ENCODE measurements at places on chromosomes 6 and 20.
A peak's percentile ranks its signal among the peaks of the same experiment; 100 is the strongest.

DNA sequence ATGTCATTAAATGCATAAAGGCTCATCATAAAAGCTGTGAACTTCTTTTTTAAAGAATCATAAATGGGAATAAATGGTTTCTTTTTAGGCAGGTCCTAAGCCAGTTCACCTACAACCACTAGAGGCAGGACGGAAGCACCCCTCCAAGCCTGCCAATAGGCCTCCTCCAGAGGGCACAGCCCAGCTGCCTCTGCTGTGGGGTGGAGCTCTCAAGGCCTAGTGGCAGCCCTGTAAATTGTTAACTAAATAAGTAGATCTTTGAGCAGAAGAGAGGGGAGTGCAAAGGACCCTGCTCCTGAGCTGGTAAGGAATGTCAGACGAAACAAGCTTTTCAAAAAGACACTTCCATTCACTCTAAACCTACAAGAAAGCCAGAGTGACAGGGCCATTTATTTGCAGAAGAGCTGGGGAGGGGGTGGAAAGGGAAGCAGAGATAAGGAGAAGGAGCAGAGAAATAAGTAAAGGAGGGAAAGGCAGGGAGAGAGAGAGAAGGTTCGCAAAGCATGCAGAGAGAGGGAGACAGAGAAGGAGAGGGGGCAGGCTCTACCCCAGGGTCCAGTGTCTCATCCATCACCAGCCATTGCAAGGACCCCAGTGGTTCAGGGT, 18.0 kb upstream of the MAFB start:
- DNase-seq, result no peak

DNA sequence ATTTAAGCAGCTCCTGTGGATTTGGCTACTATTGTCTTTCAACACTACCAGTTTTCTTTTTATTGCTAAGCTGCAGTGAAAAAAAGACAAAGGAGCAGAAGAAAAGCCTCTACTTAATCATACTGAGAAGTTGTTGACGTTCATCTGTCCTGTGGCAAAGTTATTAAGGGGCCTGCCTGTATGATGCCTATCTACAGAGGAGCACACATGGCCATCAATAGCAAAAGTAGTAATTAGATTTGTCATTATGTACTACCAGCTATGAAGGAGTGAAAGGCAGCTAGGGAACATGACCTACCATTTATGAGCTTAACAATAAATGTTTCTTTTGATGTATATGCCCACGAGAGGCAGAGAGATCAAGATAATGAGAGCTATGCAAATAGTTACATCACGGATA, 620.9 kb downstream of the PHF3 start:
- DNase-seq, result no peak

DNA sequence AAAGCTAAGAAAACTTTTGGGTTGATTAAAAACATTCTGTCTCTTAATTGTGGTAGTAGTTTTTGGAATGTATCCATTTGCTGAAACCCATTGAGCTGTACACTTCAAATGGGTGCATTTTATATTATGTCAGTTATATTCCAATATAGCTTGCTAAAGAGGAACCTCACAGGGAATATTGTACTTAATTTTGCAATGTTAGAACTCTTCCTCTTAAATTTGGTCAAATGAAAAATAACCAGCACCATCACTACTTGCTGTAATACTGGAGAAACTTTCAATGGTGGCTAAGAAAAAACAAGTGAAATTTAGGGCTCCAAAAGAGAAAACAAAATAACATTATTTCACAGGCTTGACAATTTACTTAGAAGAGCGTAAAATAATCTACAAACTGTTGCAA, 651.5 kb downstream of the MAFB start:
- peak; percentile 6 for DNase-seq

DNA sequence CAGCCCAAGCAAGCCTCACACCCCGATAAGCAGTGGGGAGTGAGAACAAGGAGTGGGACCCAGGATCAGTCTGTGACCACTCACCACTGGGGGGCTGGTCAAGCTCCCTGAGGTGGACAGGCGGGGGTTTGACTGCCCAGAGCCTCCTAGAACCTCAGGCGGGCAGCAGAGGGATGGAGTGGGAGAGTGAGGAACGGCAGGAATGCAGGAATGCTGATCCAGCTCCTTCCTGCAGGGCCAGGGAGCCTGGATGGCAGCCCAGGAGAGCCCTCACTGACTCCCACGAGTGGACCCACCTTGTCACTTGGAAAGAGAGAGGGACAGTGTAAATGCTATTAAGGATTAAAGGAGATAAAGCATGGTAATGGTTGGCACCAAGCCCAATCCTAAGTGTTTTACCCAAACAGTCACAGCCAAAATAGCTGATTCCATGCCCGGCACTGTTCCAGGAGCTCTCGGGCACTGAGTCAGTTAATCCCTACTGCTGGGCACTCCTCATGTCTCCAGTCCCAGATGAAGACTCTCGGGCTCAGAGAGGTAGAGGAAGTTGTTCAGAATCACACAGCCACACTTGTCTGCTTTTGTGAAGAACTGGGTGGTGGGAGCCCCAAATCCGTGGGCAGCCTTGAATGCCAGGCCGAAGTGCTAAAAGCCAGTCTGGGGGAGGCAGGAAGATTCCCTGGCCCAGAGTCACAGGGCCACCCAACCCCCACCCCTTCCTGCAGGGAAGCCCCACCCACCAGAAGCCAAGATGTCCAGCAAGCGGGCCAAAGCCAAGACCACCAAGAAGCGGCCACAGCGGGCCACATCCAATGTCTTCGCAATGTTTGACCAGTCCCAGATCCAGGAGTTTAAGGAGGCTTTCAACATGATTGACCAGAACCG, 3.1 kb downstream of the MYL9 start:
- DNase-seq, result no peak

DNA sequence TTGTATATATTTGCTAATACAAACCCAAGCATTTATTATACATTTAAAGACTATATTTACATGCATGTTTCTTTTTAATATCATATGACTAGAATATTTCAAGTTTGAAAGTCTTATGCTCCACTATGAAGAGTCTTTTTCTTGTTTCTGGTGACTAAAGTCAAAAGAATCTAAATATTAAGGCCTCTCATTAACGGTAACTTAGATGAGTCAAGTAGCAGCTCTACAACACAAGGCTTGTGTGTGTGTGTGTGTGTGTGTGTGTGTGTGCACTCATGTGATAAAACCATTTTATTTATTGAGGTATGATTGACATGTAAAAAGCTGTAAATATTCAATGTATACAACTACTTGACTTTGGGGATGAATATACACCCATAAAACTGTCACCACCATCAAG, 275.6 kb downstream of the TFAP2B start:
- DNase-seq, result no peak

GRCh38 chr6:147776631-147777213, 268.2 kb downstream of the SAMD5 start:
- no peak for DNase-seq

- DNase-seq, result no peak
These were observed 29.4 kb downstream of the COL20A1 start for GRCh38 chr20:63322146-63322932.

- DNase-seq, result peak; percentile 96
These were observed 5.1 kb upstream of the BPI start for GRCh38 chr20:38298768-38299288.

DNA sequence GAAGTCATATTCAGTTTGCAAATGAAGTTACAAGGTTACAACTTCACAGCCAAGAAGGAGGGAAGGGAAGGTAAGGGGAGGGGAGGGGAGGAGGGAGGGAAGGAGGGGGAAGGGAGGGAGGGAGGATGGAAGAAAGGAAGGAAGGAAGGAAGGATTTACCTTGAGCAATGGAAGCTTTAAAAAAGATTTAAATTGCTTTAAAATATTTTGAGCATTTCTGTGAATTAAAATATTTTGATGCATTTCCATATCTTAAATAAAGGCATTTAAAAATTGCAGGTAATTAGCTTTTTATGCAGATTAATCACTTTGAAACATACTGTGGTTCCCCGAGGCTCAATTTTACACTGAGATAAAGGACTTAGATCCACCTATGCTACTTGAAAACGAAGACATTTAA, 618.0 kb downstream of the TFAP2A start:
- no peak for DNase-seq

DNA sequence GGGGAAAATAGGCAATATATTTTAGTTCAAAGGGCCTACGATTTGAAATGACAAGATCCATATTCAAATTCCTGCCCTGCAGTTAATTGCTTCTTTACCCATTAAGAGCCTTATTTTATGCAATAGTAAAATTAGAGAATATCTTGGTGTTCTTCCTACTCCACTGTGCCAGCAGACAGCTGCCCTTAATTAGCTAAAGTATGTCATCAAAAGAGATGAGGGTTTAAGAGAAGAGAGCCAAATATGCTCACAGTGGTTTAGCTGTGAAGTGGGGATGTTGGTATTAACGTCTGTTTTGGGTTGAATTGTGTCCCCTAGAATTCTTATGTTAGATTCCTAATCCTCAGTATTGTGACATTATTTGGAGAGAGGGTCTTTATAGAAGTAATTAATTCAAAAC, 148.1 kb downstream of the MOXD1 start:
- no peak for DNase-seq

DNA sequence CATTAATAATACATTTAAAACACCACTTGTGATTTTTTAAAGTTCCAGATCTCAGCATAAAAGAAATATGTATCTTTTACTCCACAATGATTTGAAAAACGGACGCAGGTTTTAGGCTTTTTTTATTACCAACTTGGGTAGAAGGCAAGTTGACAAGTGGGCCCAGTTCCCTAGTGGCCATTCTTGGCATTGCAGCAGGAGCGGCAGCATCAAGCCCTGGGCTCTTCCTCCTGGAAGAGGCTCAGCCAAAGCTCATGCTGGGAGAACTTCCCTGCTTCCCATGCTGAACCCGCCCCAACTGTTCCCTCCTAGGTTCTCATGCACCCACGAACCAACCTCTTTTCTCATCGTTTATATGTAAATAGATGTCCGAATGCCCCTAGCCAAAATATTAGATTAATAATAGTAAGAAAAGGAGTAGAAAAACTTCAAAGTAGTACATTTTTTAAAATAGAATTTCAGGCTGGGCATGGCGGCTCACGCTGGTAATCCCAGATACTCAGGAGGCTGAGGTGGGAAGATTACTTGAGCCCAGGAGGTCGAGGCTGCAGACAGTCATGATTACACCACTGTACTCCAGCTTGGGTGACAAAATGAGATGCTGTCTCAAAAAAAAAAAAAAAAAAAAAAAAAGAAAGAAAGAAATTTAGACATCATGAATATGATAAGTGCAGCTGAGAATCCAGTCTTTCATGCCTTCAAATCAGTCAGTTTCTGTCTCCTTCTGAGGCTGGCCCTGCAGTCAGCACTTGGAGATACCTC, 18.2 kb upstream of the MYB start:
- DNase-seq, result peak; percentile 35

- DNase-seq, result no peak
These were observed 14.5 kb downstream of the SLC12A5 start for GRCh38 chr20:46043556-46043955.

- DNase-seq, result no peak
These were observed 13.6 kb downstream of the LRRC73 start for GRCh38 chr6:43496370-43497128.

DNA sequence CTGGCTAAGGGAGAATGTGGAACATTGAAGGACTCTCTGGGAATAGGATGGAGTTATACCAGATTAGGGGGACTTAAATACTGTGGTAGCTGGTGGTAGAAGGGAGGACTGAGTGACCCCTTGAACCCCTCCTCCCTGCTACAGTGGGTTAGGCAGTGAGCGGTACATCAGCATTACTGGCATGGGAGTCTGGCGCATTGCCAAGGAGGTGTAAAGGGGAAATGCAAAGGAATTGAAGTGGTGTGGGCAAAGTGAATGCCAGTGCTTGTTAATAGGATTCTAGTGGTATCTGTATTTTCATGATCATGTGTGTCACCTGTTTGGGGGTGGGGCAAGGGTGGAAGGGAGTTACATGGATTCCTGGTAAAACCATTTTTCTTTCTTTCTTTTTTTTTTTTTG, 60.1 kb downstream of the GFRA4 start:
- DNase-seq, result no peak

DNA sequence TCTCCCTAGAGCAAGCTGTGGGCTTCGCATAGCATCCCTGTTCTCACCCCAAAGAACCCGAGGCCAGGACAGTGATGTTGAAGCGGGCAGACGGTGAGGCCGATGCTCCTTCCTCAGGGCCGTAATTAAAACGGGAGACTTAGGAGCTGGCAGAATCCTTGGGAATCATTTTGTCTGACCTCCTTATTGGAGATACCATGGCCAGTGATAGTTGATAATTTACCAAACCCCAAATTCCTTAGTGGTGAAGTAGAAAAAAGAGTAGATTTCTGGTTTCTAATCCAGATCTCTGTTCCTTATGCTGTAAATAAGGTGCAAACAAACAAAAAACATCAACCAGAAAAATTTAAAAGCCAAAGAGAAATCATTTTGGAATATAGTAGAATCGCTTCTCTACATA, 361.1 kb upstream of the AGPAT4 start:
- DNase-seq, result no peak

GRCh38 chr6:41625442-41625841, 12.8 kb upstream of the MDFI start:
- no peak for DNase-seq

DNA sequence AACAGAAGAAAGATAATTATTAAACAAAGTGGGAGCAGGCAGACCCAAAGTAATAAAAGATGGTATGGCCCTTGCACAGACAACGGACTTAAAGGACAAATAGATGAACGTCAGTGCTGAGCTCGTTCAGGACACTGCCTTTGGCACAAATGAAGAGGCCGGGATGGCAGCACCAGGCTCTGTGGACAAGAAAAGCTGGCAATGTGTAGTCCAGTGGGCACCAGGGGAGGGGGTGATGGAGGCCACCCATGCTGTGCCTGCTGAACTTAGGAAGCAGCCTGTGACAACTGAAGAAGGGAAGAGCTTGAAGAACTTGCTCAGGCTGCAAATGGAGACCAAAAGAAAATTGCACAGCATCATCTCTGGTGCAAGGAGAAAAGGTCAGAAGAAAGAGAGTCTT, 131.0 kb downstream of the ANKRD60 start:
- DNase-seq, result no peak

- no peak for DNase-seq
These were observed 255.1 kb downstream of the RNGTT start for GRCh38 chr6:88708197-88708744.

DNA sequence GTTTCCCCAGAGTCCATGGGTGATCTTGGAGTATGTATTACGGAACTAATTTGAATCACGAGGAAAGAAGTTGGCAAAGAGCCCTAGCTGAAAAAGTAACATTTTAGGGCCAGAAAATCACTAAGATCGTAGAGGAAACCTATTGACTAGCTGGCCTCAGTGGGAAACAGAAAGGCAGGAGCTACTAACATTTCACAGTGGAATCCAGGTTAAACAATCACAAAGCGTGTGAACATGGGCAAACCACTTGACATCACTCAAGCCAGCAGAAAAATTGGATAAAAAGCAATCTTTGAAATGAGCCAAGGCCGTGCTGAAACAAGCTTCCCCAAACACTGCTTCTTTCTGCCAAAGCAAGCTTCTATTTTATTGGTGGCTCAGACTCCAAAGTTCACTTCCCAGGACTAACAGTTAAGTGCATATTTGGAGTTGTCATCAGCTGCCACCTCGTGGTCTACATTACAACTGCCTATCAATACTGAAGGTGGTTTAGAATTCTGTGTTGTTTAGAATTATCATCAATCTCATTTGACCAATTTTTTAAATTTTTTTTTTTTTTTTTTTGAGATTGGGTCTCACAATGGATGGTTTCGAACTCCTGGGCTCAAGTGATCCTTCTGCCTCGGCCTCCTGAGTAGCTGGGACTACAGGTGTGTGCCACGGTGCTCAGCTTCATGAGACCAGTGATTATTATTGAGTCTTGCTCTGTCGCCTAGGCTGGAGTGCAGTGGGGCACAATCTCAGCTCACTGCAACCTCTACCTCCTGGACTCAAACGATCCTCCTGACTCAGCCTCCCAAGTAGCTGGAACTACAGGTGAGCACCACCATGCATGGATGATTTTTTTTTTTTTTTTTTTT, 10.6 kb downstream of the RPS10 start:
- DNase-seq, result peak; percentile 87

- no peak for DNase-seq
These were observed 75.9 kb downstream of the DHX35 start for GRCh38 chr20:39038047-39038446.

Measured in inflammatory macrophage (primary cell).